Esophagus squamous epithelium (tissue), 5 donors: ENCODE measurements at places on chromosomes 5 and 9.

- DNase-seq: no peak
Observed at GRCh38 chr5:89932771-89933181, 476.8 kb downstream of the CETN3 start.

DNA sequence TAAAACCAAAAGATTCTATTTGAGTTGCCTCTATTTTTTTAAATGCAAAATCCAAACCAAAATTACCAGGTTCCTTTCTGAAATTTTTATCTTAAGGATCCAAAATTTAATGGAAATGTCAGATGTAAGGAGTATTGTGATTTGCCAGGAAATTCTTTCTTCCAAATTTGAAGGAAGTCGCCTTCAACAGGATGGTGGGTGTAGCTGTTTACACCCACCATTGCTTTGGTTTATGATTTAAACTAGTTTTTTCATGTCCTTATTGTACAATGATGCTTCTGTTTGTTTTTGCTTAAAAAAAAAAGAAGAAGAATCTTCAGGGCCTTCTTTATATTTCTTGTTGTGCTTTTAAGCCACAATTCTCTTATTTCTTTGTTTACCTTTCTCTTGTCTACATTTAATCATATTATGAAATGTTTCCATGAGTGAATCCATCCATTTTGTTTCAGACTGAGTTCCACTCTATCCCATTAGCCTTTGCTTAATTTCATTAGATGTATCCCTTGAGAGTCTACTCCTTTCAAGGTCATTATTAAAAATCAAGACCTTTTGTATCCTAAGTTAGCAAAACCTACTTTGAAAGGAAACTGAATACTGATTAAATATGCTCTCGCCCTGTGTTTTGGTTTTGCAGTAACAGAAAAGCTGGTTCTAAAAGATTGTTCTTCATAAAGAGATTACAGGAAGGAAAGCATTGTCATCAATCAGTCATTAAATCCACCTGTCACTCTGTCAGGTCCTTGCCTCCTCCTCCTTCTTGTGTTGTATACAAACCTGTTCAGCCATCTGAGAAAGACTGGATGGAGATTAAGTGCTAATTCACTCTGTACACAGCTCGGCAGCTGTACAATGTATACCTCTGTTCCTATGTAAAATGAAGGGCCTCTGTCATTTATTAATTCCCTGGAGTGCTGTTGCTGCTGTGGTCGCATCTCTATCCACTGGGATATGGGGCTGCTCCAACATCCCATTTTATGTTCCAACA lies 45.5 kb upstream of the SLC2A8 start:
- DNase-seq: no peak

DNA sequence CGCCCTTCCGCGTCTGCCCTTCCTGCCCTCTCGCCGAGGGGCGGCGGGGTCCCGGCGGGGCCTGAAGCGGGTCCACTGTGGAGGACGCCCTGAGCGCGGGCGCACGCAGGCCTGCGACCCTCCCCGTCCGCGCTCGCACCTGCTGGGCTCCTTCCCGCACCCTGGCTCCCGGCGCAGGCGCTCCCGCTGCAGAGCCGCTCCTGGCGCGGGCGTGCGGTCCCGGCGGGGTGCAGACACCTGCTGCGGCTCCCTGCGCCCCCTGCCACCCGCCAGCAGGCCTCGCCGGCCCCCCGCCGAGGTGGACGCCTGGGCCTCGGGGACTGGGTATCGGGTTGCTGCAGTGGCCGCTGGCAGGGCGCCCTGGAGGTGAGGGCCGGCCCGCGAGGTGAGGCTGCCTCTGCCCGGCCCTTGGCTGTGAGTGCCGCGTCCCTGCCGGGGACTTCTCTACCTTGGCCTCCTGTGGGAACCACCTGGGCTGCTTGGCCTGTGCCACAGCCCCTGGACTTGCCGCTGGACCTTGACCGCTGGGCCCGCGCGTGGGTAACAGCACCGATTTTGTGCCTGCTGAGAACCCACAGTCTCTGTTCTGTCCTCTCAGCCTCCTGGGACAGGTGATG lies 627 bp downstream of the ARRDC1 start:
- DNase-seq: no peak

DNA sequence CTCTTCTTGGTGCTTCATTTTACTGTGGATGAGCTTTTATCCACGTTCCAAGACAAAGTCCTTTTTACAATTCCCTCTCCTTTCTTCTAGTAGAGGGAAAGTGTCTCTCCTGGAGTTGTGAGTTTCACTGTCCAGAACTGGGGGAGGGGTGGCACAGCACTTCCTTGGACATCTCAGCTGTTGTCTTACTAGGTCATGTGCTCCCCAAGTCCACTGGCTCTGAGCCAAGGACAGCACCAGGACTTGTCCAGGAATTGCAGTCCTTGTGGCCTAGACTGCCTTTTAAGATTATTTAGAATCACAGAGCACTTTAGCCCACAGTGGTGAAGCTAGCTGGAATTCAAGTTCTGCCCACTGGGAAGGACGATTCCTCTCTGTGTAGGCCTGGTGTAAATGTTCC lies 700.2 kb upstream of the PTPRD start:
- DNase-seq: no peak

GRCh38 chr5:8458038-8458383 lies 589.1 kb downstream of the MTRR start:
- no peak for DNase-seq

GRCh38 chr9:77794985-77795384 lies 146.9 kb upstream of the GNA14 start:
- DNase-seq: no peak

DNA sequence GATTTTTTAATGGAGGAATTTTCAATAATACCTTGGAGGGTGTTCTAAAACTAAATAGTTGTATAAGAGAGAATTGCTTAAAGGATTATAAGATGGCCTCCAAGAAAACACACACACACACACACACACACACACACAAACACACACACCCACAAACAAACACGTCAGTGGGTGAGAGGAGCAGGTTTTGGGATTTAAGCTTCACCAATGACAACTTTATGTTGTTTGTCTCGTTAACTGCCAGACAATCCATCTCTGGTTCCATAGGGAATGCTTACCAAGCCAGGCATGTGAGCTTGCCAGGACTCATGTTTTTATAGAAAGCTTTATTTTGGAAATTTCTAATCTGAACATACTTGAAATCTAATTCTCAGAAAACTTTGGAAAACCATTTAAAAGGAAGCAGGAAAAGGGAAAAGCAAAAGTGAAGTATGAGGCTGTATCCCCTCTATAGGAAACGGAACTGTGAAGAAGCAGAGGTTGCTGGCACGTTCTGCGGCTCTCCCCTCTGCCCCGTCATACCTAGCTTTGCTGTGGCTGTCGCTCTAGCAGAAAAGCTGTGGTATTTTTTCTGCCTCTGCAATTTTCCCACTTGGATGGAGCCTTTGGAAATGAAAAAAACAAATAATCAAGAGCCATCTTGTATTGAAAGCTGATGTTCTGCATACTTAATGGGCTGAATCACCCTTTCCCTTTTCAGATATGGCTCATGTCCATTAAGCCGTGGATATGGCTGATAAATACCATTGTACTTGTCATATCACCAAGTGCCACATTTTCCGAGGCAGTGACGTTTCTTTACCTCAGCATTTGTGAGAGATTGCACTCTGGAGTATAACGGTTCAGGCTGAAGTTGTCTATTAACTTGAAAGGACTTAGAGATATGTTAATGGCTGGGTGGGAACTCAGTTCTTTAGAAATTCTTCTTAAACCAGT lies 112.7 kb downstream of the NTRK2 start:
- no peak for DNase-seq

DNA sequence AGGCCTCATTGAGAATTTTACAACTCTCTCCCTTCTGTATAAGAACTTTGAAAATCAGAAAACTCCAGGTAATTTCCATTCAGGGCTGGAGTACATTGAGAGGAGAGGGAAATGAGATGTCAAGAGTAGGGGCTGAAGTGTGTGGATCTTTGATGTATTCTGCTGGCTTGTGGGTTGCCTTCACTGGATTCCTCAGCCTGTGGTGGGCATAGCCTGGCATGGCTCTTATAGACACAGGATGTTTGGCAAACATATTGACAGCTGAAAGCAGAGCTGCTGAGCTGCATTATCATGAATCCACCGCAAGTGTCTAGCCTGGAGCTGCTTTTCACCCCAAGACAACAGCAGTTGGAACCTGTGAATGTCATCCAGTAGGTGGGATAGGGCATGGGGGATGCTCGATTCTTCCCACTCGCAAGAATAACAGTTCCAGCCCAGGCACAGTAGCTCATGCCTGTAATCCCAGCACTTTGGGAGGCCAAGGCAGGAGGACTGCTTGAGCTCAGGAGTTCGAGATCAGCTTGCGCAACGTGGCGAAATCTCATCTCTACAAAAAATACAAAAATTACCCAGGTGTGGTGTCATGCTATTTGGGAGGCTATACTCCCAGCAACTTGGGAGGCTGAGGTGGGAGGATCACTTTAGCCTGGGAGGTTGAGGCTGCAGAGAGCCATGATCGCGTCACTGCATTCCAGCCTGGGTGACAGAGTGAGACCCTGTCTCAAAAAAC lies 36.0 kb upstream of the TTC23L start:
- no peak for DNase-seq

- no peak for DNase-seq
Observed at GRCh38 chr5:39494107-39494510, 69.3 kb upstream of the DAB2 start.

- DNase-seq: no peak
Observed at GRCh38 chr9:35669331-35670145, 4.2 kb upstream of the CA9 start.

GRCh38 chr5:159458217-159458711 lies 128.0 kb upstream of the IL12B start:
- no peak for DNase-seq

DNA sequence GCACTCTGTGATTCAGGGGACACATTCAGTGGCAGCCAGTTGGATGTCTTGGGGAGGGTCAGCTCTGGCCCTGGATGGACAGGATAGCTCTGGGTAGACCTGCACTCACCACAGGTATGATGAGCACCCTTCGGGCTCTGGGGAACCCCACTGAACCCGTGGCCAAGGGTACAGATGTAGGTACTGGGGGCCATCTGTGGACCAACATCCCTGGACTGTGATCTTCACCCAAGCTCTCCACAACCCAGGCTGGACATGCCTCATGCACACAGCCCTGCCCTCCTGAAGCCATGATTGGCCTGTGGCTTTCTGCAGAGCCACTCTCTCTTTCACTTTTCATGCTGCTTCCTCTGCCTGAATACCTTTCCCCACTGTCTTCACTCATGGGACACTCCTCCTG lies 15.6 kb upstream of the ACSL6 start:
- no peak for DNase-seq

DNA sequence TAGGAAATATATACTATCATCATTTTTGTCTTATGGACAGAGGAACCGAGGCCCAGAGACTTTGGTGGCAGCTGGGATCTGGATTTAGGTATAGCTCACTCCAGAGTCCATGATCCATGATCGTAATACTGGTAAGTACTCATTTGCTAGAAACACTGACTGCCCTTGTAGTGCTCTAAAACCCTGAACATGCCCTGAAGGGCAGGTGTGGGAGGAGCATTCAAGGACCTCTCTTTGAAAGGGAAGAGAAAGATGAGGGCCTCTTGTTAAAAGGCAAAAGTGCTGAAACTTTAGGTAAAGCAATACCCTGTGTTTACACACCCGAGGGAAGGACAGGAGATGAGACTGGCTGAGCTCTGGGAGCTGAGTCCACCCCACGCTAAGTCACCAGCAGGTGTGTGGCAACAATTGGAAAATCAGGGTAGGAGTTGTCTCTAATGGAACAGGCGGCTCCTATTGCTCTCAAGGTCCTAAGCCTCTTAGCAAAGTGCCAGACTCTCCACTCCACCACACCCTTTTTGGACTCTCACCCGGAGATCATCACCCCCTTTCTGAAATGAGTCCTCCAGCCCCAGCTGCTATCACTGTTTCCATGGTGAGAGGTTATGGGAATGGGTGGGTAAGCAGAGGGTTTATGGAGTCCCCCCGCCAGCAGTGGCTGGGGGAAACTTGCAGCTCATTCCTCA lies 34.8 kb downstream of the TRPC7 start:
- no peak for DNase-seq

DNA sequence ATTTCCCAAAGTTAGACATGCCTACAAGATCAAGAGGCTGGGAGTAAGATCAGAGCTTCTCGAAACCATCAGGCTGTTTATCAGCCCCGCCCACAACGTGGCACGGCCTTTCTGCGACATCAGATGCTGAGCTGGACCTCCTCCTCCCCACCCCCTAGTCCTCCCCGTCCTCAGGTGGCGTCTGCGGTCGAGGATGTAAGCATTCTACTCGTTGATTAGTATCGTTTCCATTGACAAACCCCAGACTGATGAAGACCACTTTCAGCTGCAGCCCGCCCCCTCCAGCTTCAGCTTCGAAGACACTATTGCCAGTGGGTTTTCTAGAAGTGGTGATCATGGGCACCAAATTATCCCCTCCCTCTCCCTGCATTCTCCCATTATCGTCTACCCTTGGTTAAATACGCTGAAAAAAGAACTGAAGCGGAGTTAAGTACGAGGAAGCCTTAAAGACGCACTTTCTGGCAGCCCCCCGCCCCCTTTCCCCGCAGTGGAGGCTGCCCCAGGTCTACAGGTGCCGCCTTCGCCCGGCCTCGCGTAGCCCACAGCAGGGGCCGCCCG lies 1.1 kb downstream of the PPIC start:
- DNase-seq: no peak

DNA sequence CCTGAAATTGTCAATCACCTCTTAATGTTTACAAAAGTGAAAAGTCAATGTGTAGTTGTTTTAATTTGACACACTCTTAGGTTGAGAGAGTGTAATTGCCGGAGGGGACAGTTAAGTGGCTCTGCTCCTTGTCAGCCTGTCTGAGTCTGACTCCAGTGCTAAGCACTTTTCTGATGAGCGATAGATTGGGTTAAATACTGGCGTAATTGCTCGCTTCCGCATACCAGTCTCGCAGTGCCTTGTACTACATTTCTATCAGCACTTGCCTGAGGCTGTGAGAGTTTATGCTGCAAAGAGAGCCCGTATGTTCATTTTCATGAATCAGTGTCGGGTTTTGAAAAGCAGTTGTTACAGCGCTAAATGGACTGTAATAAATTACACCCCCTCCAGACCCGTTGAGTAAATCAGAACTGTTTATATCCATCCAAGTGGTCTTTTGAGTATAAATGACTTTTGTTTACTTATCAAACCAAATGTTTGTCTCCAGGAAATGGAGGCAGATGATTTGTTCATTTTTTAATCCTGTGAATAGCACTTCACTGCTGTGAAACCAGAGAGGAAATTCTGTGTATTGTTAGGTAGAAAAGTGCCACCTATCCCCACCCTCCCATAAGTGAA lies 41.0 kb upstream of the DMRT3 start:
- no peak for DNase-seq

DNA sequence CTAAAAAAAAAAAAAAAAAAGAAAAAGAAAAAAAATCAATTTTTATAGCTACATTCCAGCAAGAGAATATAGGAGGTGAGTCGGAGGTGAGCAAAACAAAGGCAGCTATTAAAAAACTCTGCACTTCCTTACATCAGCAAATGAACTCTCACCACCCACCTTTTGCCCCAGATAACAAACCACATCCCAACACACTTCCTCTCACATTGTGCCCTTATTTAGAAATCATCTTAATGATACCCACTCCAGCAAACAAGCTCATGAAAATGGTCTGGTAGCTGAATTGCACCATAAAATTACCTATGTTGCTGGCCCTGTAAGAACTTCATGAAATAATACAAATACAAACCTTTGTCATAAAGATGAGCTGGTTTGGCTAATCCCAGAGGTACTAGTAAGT lies 82.9 kb downstream of the CEMIP2 start:
- DNase-seq: no peak

GRCh38 chr5:148810823-148811222 lies 15.6 kb upstream of the ADRB2 start:
- no peak for DNase-seq

- DNase-seq: no peak
Observed at GRCh38 chr5:43664501-43665040, 61.6 kb downstream of the NNT start.
